ENCODE measurements at places on chromosomes 1 and 21. TPM values are rescaled to one million over a fixed set of nuclear protein-coding genes. Genes with fewer than 3 reads are reported as not detected.
A peak's percentile ranks its signal among the peaks of the same experiment; 100 is the strongest.

Gene FCRL2
- 0.10 TPM for total RNA-seq

Gene PSRC1
- total RNA-seq = 36.0 TPM

Gene KRTAP13-2
- 6.0 TPM for total RNA-seq

DNA sequence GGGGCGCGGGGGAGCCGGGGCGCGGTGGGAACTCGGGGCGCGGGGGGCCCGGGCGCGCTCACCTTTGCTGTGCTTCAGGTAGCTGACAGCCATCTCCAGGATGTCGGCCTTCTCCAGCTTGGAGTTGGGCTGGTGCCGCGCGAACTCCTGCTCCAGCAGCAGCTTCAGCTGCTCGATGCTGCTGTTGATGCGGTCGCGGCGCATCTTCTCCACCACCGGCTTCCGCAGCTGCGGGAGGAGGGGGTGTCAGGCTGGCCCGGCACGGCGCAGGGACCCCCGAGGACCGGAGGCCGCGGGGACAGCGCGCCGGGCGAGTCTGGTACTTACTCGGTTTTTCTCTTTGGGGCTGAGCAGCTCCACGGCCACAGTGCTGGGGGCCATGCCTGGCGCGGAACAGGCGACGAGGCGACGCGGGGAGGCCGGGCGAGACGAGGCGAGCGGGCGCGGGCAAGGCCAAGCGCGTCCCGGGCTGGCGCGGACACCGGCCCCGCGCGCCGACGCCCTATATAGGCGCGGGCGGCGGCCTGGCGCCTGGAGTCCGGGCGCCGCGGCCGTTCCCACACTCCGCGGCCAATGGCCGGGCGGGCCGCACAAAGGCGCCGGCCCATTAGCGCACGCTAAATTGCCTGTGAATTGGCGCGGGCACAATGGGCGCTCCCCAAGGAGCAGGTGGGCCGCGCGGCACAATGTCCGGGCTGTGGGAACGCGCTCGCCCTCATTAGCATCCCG is at the start of gene HES5:
Gene HES5, minus strand, starts transcription at position 480 of the 729 bp plus-strand sequence. Its CDS starts 99 bp downstream, at position 381.
- no peak within 1 kb of the TSS for H3K27ac ChIP-seq
- peak within 1 kb of the TSS; percentile 28 for H3K4me3 ChIP-seq
- peaks cover 9% of the 10 kb centered on the region for H3K4me1 ChIP-seq
- H3K36me3 ChIP-seq = no peaks in the 10 kb centered on the region

- DNase-seq = no peak
- H3K27me3 ChIP-seq = no peaks in the 10 kb centered on the region
- H3K27ac ChIP-seq = no peak overlapping the region
- no peak overlapping the region for H3K4me3 ChIP-seq
- no peaks in the 10 kb centered on the region for H3K4me1 ChIP-seq
Measured at GRCh38 chr1:154733621-154734020, 125.6 kb upstream of the ADAR start.

DNA sequence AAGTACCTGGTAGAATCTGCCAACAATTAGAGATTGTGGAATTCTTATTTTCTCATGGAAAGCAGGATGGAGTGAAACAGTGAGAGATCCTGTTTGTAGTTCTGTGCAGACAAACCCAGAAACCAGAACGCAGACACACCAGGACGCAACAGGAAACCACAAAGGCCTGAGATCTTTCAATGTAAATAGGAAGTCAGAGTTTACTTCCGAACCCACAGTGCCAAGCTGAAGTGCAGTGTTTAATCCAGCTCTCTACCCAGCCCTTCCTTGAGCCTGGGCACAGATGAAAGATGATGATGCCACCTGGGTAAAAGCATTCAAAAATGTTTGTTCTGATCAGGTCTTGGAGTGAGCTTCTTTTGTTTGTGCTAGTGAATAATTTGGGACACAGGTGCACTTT is 244.2 kb upstream of the HOOK1 start:
- DNase-seq = no peak
- H3K27ac ChIP-seq = no peak overlapping the region
- no peak overlapping the region for H3K4me3 ChIP-seq
- H3K27me3 ChIP-seq = no peaks in the 10 kb centered on the region

- H3K36me3 ChIP-seq = no peaks in the 10 kb centered on the region
- no peak overlapping the region for H3K4me3 ChIP-seq
Measured at GRCh38 chr1:109864930-109865612, 45.6 kb upstream of the CSF1 start.

DNA sequence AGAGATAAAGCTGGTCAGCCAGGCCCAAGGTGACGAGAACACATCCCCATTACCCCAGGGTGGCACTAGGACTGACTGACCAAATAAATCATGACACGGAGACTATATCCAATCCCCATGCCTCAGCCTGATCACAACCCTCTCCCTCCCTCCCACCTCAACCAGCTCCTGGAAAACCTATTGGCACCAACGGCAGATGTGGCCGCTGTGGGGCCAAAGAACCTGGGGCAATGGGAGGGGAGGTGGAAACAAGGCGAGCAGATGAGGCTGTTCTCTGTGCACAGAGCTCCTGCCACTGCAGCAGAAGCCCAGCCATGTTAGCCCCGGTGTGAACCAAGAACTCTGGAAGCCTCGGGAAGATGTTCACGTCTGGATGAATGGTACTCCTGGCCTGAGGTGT is 77.6 kb downstream of the CD247 start:
- H3K36me3 ChIP-seq = no peaks in the 10 kb centered on the region
- H3K4me3 ChIP-seq = no peak overlapping the region
- no peak overlapping the region for H3K27ac ChIP-seq

DNA sequence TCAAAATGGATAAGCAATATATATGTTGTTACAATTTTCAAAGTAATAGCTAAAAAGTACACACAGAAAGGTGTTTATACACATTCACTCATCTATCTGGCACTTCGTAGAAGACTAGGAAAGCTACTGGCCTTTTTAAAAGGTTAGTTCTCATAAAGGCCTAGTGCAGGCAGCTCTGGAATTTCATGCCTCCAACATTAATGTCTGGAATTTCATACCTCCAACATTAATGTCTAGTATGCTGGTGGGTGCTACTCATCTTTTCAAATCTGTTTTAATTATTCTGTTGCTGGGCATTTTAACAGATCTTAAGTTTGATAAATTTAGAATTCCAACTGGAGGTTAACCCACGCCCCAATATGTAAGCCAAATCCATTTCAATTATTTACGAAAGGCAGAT is 124.2 kb downstream of the AKT3 start:
- H3K27ac ChIP-seq = no peak overlapping the region
- H3K27me3 ChIP-seq = no peaks in the 10 kb centered on the region
- DNase-seq = no peak
- H3K36me3 ChIP-seq = no peaks in the 10 kb centered on the region
- no peak overlapping the region for H3K4me3 ChIP-seq

DNA sequence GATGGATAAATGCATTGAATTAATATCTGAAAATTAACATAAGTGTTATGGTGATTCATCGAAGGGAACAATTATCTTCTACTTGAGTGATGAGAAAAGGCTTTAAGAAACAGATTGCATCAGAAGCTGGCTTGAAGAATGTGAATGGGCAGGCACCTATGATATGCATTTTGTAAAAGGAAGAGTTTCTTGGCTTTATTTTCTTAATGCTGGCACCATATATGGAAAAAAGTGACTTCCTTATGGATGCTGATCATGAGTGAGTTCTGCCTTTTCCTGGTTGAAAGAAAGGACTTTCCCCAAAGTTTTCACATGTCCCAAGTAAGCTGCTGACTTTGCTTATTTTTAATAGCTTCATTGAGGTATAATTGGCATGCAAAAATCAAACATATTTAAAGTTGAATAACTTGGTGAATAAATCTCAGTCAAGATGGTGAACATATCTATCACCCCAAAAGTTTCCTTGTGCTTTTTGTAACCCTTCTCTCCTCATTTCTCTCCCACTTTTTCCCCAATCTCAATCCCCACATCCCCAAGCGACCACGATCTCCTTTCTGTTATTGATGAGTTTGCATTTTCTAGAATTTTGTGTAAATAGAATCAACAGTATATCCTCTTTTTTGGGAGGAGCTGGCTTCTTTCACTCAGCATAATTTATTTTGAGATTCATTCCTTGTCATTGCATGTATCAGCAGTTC is 74.2 kb downstream of the SPATA46 start:
- no peaks in the 10 kb centered on the region for H3K36me3 ChIP-seq
- H3K27ac ChIP-seq = no peak overlapping the region
- no peak overlapping the region for H3K4me3 ChIP-seq
- DNase-seq = no peak
